ENCODE measurements at places on chromosomes 5 and 9.

DNA sequence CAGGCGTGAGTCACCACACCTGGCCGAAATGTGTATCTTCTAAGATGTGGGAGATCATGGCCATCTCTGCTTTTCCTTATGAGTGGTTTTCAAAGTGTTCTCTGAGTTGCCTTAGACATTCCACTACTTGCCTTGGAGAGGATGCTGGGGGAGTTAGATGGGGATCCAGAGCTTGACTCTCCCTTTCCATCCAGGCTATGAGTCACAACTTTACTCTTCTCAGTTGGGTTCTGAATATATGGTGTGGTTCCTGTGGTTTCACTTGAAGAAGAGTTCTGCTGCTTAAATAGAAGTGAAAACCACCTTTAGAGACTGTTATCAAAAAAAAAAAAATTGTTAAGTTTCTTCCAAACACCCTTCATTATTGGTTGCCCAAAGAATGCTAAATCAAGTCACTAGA is 217.6 kb downstream of the ZNF608 start:
- DNase-seq, result peak; percentile 12
- H3K4me1 ChIP-seq, result peaks cover 6% of the 10 kb centered on the region
- H3K36me3 ChIP-seq, result no peaks in the 10 kb centered on the region

- peak overlapping the region; percentile 89 for H3K4me3 ChIP-seq
- peak overlapping the region; percentile 57 for H3K27ac ChIP-seq
- H3K36me3 ChIP-seq, result no peaks in the 10 kb centered on the region
- no peaks in the 10 kb centered on the region for H3K27me3 ChIP-seq
These were observed 2.0 kb downstream of the ENC1 start for GRCh38 chr5:74638544-74638969.

GRCh38 chr9:131965103-131965502 is 114.6 kb downstream of the MED27 start:
- no peaks in the 10 kb centered on the region for H3K36me3 ChIP-seq
- H3K4me1 ChIP-seq, result no peaks in the 10 kb centered on the region
- no peak overlapping the region for H3K27ac ChIP-seq
- no peak for DNase-seq
- no peaks in the 10 kb centered on the region for H3K27me3 ChIP-seq

DNA sequence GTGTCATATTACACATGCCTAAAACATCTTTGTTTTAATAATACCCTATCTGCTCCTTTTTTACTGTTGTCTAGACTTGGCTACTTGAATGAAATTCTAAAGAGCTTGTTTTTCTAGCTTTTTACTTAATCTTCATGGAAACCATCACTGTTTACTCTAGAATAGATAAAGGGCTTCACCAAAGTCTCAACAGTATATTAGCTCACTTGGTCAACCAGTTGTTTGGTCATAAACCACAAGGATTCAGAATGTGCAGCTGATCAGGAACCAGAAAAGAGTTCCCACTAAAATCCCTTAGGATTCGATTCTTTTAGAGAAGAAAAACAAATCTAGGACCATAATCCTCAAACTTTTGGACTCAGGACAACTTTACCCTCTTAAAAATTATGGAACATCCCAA is 38.0 kb downstream of the CDO1 start:
- H3K27ac ChIP-seq, result no peak overlapping the region
- no peaks in the 10 kb centered on the region for H3K27me3 ChIP-seq
- H3K4me1 ChIP-seq, result no peaks in the 10 kb centered on the region

GRCh38 chr9:4678679-4679267 is 596 bp upstream of the CDC37L1 start:
- peak overlapping the region; percentile 91 for H3K27ac ChIP-seq
- H3K36me3 ChIP-seq, result no peaks in the 10 kb centered on the region
- peak; percentile 59 for DNase-seq
- H3K4me3 ChIP-seq, result peak overlapping the region; percentile 80
- peaks cover 32% of the 10 kb centered on the region for H3K4me1 ChIP-seq

- no peak overlapping the region for H3K4me3 ChIP-seq
- no peak for DNase-seq
- peaks cover 11% of the 10 kb centered on the region for H3K4me1 ChIP-seq
- H3K36me3 ChIP-seq, result no peaks in the 10 kb centered on the region
These were observed 661.8 kb upstream of the RIOK2 start for GRCh38 chr5:97844797-97845196.

DNA sequence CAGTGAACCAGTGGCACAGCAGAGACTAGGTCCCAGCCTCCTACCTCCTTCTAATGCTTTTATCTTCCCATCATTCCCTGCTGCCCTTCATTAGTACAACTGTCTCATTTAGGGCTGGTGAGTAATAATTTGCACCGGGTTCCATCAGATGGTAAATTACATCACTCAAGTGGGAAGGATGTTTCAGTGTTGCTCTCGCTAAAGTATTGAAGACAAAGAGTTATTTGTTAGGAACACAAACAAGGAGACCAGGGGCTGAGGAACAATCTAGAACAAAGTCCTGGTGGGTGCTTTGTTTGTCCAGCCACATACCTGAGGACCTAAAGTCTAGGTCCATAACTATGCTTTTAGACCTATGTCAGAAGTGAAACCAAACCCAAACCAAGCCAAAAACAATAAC is 52.4 kb downstream of the SEC61B start:
- no peaks in the 10 kb centered on the region for H3K36me3 ChIP-seq
- H3K4me3 ChIP-seq, result no peak overlapping the region
- H3K27ac ChIP-seq, result no peak overlapping the region
- no peaks in the 10 kb centered on the region for H3K27me3 ChIP-seq
- no peak for DNase-seq

GRCh38 chr9:114503009-114503408 is 2.3 kb downstream of the WHRN start:
- H3K36me3 ChIP-seq, result no peaks in the 10 kb centered on the region
- DNase-seq, result no peak
- H3K4me1 ChIP-seq, result no peaks in the 10 kb centered on the region
- peaks cover 14% of the 10 kb centered on the region for H3K27me3 ChIP-seq
- no peak overlapping the region for H3K27ac ChIP-seq
- no peak overlapping the region for H3K4me3 ChIP-seq

- no peaks in the 10 kb centered on the region for H3K4me1 ChIP-seq
- H3K27me3 ChIP-seq, result no peaks in the 10 kb centered on the region
- H3K27ac ChIP-seq, result no peak overlapping the region
- no peak overlapping the region for H3K4me3 ChIP-seq
- peak; percentile 0 for DNase-seq
These were observed 974.2 kb upstream of the CDH9 start for GRCh38 chr5:28012538-28012937.

- H3K27me3 ChIP-seq, result no peaks in the 10 kb centered on the region
- H3K27ac ChIP-seq, result no peak overlapping the region
- H3K4me3 ChIP-seq, result no peak overlapping the region
- H3K4me1 ChIP-seq, result peaks cover 8% of the 10 kb centered on the region
- DNase-seq, result no peak
These were observed 147.3 kb downstream of the FAM114A2 start for GRCh38 chr5:153891394-153891793.

DNA sequence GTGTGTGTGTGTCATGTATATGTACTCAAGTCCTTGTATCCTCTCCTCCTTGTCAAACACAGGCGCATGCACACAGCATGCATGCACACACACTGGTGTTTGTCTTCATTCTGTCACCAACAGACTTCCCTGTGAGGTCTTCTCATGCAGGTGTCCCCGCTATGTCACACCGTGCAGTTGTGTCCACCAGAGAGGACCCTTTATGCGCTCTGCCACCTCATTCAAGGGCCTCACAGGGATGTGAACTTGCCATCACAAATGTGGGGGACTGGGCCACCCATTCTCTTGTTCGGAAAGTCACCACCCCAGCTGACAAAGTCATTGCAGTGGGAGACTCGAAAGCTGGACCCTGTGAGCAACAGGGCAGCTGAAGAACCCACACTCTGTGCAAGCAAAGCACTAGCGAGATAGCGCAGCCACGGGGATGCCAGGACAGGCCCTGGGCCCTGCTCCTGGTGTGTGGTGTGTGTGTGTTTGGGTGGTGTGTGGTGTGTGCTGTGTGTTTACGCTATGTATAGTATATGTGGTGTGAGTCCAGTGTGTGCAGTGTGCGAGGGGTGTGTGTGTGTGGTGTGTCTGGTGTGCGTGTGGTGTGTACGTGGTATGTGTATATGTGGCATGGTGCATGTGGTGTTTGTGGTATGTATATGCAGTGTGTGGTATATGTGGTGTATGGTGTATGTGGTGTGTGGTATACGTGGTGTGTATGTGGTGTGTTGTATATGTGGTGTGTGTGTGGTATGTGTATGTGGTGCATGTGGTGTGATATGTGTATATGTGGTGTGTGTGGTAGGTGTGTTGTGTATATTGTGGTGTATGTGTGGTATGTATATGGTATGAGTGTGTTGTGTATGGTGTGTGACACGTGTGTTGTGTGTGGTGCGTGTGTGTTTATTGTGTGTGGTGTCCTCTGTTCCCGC is 30.9 kb upstream of the NXNL2 start:
- no peak for DNase-seq
- H3K27ac ChIP-seq, result no peak overlapping the region
- H3K27me3 ChIP-seq, result no peaks in the 10 kb centered on the region
- no peak overlapping the region for H3K4me3 ChIP-seq
- no peaks in the 10 kb centered on the region for H3K36me3 ChIP-seq
